Gastrocnemius medialis (tissue), 4 donors: ENCODE measurements at places on chromosomes 13 and 19. TPM values are rescaled to one million over a fixed set of nuclear protein-coding genes. Genes with fewer than 3 reads are reported as not detected.

C5AR2 gene
- 0.33 TPM for total RNA-seq

NRTN gene
- not detected for total RNA-seq

KLF1 gene
- total RNA-seq = not detected

KASH5 gene
- not detected for total RNA-seq

TMC4 gene
- total RNA-seq = 1.6 TPM

CRLF1 gene
- 61.6 TPM for total RNA-seq

- no peak overlapping the region for H3K4me3 ChIP-seq
- DNase-seq = no peak
- H3K36me3 ChIP-seq = no peaks in the 10 kb centered on the region
- no peaks in the 10 kb centered on the region for H3K4me1 ChIP-seq
Observed at GRCh38 chr13:114212158-114212495, 22.6 kb upstream of the CDC16 start.

DNA sequence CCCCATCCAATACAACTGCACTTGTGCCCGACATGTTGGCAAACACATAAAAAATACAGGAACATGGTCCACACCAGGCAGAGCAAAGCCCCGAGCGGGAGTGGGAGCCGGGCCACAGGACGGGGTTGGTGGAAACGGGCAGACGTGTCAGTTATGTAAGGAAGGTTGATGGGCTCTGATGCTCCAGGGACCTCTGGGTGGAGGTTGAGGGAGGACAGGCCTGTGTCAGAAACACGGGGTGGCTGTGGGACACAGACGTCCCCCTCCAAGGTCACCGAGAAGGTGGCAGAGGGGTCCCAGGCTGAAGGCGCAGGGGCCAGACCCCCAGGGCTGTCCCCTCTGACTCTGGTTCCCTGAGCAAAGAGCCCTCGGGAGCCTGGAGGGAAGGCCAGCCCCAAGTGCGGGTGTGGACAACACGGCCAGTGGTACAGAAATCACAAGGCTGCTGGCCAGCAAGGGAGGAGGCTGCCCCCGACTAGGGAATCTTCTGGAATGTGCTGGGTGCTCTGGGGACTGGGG, 31.4 kb upstream of the C13orf46 start:
- H3K27ac ChIP-seq = no peak overlapping the region
- peaks cover 15% of the 10 kb centered on the region for H3K36me3 ChIP-seq
- H3K4me3 ChIP-seq = no peak overlapping the region
- H3K4me1 ChIP-seq = no peaks in the 10 kb centered on the region
- H3K27me3 ChIP-seq = no peaks in the 10 kb centered on the region

DNA sequence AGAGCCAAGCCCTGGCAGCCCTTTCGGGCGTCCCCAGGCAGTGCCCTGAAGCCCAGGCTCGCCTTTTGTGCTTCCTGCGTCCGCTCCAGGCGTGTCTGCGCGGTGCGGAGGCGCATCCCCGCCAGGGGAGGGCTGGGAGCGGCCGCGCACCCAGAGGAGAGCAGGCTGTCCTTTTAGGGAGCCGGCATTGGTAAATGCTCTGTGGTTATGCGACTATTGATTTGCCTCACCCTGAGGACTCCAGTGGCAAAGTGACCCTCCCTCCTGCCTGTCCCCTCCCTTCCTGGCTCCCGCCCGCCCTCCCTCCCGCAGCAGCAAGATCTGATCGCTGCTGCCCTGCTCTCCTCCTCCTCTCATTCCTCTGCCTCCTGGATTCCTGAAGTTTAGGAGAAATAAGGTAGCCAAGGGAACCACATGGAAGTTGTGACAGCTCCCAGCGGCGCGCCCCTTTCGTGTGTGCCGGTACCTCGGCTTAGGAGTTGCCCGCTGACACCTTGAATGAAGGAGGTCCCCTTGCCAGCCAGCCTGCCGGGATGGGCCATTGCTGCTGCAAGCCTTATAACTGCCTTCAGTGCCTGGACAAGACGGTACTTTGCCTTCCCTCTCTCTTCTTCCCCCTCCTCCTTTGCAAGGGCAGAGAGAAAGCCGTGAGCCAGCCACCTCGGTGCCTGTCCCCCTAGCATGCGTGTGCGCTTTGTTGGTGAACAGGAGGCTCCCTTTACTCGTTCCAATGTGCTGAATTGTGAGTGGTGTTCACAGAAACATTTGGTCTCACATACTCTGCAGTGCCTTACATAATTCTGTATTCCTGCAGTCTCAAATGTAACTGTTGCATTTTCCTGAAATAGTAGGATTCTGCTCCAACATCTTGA, 166.9 kb downstream of the SLC7A1 start:
- peak overlapping the region; percentile 41 for H3K4me3 ChIP-seq
- no peaks in the 10 kb centered on the region for H3K36me3 ChIP-seq
- DNase-seq = no peak
- peaks cover 6% of the 10 kb centered on the region for H3K4me1 ChIP-seq

GRCh38 chr13:25503856-25504255, 132.1 kb downstream of the ATP8A2 start:
- H3K27me3 ChIP-seq = no peaks in the 10 kb centered on the region
- no peaks in the 10 kb centered on the region for H3K4me1 ChIP-seq
- H3K27ac ChIP-seq = no peak overlapping the region
- no peak for DNase-seq
- H3K36me3 ChIP-seq = no peaks in the 10 kb centered on the region
- no peak overlapping the region for H3K4me3 ChIP-seq

- H3K27me3 ChIP-seq = no peaks in the 10 kb centered on the region
- DNase-seq = no peak
- peaks cover 36% of the 10 kb centered on the region for H3K4me1 ChIP-seq
- H3K36me3 ChIP-seq = no peaks in the 10 kb centered on the region
- no peak overlapping the region for H3K27ac ChIP-seq
Observed at GRCh38 chr19:6064336-6065073, 45.8 kb downstream of the RFX2 start.

DNA sequence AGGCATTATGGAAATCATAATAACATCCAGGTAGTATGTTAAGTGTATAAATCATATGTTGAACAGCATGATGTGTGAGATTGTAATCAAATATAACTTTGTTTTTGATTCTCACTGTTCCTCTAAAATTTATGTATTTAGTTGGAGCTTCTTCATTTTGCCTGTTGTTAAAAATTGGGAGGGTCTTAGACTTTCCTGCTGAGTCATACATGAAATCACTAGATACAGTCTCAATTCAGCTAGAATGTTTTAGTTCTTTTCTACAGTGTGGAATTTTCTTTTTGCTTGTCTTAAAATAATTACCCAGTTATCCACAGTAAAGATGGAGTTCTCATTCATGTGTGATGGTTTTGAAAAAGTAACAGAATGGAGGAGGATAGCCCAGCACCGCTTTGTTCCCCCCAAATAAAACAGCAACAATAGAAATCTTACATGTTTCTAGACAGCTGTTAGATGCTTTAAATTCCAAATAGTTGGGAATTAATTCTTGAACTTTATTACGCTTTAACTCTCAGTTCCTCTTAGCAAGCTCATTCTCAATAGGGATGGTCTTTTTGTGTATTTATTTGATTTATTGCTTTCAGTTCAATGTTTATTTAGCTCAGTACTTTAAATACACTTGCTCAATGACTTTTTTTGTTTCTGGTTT, 109.5 kb downstream of the PDS5B start:
- no peak overlapping the region for H3K27ac ChIP-seq
- H3K4me3 ChIP-seq = no peak overlapping the region
- no peak for DNase-seq
- H3K4me1 ChIP-seq = no peaks in the 10 kb centered on the region

GRCh38 chr19:48108997-48109782, 1.4 kb downstream of the PLA2G4C start:
- peaks cover 10% of the 10 kb centered on the region for H3K36me3 ChIP-seq
- H3K4me1 ChIP-seq = peaks cover 25% of the 10 kb centered on the region
- DNase-seq = no peak
- H3K27me3 ChIP-seq = no peaks in the 10 kb centered on the region
- H3K4me3 ChIP-seq = no peak overlapping the region

DNA sequence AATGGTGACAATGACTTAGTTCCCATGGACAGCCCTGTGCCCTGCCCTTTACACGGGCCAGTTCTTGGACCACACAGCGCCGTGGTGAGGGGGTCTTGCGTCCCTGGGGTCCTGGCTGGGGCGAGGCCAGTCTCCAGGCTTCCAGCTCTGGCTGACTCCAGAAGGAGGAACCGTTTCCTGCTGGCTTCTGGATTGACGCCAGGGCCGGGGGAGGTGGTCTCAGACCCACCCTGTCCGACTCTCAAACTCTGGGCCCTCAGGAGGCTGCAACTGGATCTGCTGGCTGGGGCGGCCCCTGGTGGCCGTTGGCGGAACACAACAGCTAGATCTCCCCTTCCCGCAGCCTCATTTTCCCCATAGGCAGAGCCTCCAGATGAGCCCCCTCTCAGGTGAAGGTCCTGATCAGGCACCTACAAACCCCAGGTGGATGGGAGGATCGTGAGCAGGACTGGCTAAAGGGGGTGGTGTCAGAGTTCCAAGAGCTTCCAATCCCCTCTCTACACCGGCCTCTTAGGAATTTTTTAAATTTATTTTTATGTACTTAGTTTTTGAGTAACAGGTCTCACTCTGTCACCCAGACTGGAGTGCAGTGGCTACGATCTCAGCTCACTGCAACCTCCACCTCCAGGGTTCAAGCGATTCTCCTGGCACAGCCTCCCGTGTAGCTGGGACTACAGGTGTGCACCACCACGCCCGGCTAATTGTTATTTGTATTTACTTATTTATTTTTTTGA, 8.0 kb downstream of the CCDC194 start:
- peaks cover 4% of the 10 kb centered on the region for H3K4me1 ChIP-seq
- no peak overlapping the region for H3K4me3 ChIP-seq
- peaks cover 8% of the 10 kb centered on the region for H3K27me3 ChIP-seq
- no peaks in the 10 kb centered on the region for H3K36me3 ChIP-seq
- DNase-seq = no peak
- no peak overlapping the region for H3K27ac ChIP-seq

- H3K4me3 ChIP-seq = no peak overlapping the region
- H3K4me1 ChIP-seq = no peaks in the 10 kb centered on the region
- no peak overlapping the region for H3K27ac ChIP-seq
- no peak for DNase-seq
- H3K36me3 ChIP-seq = no peaks in the 10 kb centered on the region
- H3K27me3 ChIP-seq = no peaks in the 10 kb centered on the region
Observed at GRCh38 chr13:48778610-48779009, 124.9 kb downstream of the CYSLTR2 start.
